NCI-H748 treated with DMSO at 0.1 percent for 48 hours (cell line): ENCODE measurements at places on chromosomes 5 and 9.

- DNase-seq = no peak
These were observed 30.2 kb downstream of the ITGA2 start for GRCh38 chr5:53019320-53019719.

- DNase-seq = no peak
These were observed 154.1 kb downstream of the ARHGAP26 start for GRCh38 chr5:142924135-142924883.

DNA sequence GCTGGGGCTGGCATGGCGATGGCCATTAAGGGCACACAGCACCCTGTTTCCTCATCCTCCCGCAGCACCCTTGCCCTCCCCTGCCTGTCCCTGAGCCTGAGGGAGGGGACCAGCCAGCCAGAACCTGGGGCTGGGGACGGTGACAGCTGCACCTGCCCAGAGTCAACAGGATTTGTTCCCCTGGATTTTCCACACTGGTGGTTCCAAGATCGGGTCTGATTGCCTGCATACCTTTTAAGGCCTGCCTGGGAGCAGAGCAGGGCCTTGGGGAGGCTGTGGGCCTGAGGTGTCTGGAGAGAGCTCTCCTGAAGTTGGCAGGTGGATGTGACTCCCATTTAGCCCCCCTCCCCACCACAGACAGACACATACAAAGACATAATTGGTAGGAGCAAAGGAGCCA, 61.0 kb upstream of the C5orf58 start:
- no peak for DNase-seq

GRCh38 chr9:20566401-20566800, 55.9 kb downstream of the MLLT3 start:
- peak; percentile 69 for DNase-seq

- peak; percentile 33 for DNase-seq
These were observed 706.1 kb upstream of the PTPRD start for GRCh38 chr9:11318946-11319345.
